T-helper 2 cell (primary cell): ENCODE measurements at places on chromosomes 16 and 17.

DNA sequence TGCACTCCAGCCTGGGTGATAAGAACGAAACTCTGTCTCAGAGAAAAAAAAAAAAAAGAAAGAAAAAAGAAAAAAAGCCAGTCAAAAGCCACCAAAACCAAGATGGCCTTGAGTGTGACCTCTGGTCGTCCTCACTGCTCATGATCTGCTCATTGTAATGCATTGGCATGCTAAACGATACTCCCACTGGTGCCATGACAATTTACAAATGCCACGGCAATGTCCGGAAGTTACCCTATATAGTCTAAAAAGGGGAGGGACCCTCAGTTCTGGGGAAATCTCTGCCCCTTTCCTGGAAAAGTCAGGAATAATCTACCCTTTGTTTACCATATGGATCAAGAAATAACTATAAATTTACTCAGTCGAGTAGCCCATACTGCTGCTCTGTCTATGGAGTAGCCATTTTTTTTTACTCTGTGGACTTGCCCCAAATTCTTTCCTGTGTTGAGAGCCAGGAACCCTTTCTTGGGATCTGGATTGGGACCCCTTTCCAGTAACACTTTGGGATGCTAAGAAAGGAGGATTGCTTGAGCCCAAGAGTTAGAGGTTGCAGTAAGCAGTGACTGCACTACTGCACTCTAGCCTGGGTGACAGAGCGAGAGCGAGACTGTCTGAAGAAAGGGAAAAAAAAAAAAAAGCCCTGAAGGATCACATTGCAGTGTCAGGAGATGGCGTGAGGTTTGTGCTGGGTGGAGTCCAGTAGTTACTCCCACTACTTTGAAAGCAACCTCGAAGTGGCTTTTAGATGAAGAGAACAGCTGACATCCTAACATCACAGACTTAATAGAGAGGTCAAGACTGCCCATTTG, 3.7 kb upstream of the TMEM231 start:
- no peak for DNase-seq

DNA sequence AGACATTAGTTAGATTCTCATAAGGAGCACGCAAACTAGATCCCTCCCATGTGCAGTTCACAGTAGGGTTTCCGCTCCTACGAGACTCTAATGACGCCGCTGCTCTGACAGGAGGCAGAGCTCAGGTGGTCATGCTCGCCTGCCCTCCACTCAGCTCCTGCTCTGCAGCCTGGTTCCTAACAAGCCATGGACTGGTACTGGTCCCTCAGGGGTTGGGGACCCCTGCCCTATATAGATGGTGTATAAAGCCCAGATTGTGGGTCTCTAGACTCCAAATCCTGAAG, 52.1 kb upstream of the LYRM9 start:
- DNase-seq = no peak

DNA sequence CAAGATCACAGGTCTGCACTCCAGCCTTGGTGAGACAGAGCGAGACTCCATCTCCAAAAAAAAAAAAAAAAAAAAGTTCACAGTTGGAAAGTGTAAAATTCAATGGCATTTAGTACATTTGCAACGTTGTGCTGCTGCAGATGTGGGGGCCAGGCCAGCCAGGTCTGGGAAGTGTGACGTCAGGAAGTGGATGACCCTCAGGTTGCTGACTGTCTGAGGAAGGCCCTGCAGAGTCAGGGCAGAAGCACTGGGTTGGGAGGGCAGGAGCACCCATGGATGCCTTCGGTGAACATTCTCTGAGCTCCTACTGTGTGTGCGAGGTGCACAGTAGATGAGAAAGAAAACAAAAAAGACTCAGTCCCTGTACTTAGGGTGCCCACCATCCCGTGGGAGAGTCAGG, 12.1 kb upstream of the WFDC1 start:
- no peak for DNase-seq

- no peak for DNase-seq
These were observed 40.0 kb downstream of the MRM1 start for GRCh38 chr17:36641331-36641876.

GRCh38 chr17:28926786-28927185, 23.9 kb upstream of the DHRS13 start:
- no peak for DNase-seq

DNA sequence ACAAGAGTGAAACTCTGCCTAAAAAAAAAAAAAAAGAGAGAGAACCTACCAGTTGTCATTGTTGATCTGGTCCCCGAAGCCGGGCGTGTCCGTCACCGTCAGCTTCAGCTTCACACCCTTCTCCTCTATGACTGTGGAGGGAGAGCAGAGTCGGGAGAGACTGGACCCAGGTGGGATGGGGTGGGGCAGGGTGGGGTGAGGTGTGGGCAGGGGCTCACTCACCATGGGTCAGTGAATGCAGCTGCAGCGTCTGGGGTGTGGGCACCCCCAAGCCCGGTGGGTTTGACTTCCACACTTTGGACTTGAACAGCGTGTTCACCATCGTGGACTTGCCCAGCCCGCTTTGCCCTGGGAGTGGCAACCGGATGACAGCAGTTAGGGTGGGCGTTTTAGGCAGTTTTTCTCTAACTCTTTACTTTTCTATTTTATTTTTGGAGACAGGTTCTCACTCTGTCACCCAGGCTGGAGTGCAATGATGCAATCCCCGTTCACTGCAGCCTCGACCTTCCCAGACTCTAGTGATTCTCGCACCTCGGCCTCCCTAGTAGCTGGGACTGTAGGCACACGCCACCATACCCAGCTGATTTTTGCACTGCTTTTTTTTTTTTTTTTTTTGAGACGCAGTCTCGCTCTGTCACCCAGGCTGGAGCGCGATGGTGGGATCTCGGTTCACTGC, 2.2 kb downstream of the SEPTIN12 start:
- DNase-seq = no peak

DNA sequence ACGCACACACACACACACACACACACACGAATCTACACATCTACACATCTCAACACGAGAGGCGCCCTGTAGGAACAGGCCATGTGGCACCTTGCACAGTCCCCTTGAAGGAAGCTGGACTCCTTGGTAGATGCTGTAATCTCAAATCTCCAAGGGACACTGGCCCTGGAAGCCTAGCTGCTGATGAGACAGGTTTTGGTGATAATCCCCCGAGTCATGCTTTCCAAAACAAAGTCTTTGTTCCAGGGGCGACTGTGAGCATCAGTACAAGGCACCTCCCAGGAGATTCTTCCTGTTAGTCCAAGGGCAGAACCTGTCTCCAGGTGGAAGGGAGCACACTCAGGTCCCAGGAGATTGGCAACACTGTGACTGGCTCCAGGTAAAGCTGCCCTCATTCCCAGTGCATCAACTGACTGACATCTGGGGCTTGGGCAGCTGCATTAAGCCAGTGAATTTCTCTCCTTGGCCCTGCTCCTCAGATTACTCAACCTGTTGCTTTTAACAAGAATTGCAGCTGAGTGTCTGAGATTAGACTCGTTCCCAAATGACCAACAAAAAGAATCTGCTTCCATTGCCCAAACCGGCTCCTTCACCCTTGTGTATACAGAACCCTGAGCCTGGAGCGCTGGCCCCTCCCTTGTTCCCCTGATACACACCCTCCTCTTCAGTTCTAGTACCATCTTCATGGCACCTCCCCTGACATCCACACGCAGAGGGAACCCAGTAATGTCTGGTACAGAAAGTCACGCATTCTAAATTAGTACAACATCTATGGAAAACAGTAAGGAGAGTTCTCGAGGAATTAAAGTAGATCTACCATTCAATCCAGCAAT, 13.9 kb upstream of the TNRC6C start:
- no peak for DNase-seq

DNA sequence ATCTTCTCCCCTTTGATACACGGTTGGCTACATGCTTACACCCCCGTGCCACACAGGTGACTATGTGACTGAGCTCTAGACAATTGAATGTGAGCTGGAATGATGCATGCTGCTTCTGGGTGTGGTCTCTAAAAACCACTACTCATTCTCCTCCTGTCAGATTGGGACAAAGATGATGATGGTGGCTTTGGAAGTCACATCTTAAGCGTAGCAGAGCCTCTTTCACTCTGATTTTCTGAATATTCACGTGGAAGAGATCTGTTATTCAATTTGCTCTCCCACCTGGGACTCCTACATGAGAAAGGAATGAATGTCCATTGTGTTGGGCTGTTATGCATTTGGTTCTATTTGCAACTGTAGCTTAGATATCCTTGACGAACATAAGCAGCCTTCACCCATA, 763.6 kb upstream of the EEF2KMT start:
- DNase-seq = no peak

DNA sequence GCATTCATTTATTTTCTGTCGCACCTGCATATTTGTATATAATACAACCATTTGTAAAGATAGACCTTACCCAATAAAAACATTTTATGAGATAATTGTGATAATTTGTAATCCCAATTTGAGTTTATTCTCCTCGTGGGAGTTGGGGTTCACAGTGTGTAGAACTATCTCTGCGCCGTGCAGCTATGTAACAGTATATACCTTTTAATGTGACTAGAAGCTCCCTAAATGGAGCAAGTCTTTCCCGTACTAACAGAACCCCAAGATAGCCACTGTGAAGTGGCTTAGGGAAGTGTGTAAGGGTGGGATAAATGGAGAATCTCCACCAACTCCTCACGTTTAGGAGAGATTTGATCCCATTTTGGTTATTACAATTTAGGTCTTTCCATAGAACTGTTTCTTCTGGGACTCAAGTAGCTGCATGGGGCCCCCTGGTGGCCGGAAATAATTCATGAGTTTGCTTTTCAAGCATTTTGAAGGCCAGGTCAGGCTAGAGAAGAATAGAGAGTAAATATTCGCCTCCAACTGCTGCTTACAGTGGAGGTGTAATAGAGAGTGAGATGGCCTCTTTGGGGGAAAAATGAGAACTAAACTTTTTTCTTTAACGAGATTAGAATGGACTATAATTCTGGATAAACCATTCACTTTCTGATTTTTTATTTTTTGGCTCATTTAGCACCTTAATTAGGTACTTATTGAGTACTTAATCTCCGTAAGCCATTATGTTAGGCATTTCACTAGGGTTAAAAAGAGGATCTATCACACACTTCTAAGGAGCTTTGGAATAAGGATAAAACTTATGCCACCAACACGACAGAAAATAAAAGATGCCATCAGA, 4.5 kb downstream of the TMEM100 start:
- DNase-seq = peak; percentile 31

GRCh38 chr17:75130632-75131277, 787 bp downstream of the NT5C start:
- DNase-seq = peak; percentile 32

- DNase-seq = no peak
These were observed 10.7 kb upstream of the EPOP start for GRCh38 chr17:38685491-38685890.

DNA sequence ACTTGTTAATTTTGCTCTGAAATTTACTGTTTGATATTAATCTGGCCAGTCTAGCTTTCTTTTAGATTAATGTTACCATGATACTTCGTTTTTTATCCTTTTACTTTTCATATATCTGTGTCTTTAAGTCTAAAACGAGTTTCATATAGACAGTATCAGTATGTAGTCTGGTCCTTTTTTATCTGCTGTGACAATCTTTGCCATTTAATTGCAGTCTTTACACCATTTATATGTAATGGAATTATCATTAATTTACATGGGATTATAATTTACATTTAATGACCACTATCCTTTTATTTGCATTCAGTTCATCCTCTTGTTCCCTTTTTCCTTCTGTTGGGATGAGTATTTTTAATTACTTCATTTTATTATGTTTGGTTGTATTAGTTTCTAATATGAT, 243.5 kb downstream of the PRKCA start:
- DNase-seq = no peak

DNA sequence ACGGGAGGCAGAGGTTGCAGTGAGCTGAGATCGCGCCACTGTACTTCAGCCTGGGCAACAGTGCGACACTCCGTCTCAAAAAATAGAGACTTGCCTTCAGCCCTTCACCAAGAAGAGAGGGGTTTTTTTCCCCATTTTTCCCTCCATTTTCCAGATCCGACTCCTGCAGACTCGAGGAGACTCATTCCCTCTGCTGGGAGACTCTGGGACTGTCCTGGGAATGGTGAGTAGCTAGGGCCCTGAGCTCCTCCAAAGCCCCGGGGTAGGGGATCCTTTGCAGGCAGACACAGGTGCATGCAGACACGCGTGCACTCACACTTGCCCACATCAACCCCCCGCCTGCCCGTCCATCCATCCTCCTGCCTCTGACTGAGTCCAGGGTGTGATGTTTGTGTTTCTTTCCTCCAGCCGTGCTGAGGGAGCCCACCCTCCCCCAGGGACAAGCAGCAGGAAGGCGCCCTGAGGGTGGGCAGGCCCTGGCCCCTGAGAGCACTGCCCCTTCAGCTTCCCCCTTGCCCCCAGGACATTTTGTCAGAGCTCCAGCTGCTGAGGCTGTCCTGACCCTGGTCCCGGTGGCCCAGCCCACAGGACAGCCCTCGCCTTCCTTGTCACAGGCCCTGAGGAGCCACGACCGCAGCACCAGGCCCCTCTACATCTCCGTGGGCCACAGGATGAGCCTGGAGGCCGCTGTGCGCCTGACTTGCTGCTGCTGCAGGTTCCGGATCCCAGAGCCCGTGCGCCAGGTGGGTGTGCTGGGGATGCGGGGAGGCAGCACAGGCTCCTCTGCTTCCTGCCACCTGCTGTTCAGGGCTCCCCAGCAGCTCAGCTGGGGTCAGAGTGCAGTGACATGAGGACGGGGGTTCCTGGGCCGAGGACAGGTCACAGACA, 10.2 kb downstream of the ENDOV start:
- no peak for DNase-seq

GRCh38 chr17:62790564-62790986, 17.5 kb downstream of the MARCHF10 start:
- DNase-seq = no peak
